Activated naive CD4-positive, alpha-beta T cell (primary cell): ENCODE measurements at places on chromosomes 1 and 21.

DNA sequence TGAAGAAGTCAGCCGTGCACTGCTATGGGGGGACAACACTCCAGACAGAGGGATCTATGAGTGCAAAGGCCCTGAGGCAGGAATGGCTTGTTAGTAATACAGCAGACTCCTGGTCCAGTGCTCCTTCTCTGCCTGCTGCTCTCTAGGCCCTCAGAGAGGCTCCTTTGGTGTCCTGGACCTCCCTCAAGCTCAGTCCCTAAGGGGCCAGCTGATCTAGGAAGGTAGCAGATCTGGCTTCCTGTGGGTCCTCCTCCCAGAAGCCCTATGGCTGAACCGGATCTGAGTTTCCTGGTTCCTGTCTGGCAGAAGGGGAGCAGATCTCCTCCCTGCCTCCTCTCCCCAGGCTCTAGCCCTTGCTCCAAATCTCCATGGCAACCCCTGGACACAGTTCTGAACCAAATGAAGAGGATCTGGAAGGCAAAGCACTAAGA lies at the start of gene LDLRAD2:
Gene LDLRAD2 (plus strand): TSS at position 391 of the 431 bp plus-strand sequence. CDS start 187 bp downstream, outside the sequence.
- DNase-seq = no peak

DNA sequence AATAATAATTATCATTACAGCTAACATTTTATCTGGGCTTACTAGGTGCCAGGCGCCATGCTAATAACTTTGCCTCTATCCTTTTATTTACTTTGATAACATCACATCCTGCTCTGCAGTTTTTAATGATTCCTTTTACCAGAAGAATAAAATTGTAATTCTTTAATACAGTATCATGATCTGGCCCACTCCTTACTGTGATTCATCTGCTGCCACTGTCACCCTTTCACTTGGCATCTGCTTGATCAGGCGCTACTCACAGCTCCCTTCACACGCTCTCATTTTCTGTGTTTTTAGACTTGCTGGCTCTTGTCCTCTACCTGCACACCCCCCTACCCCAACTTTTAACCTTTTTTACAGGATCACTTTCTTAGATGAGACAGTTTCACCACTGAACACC lies 167.5 kb downstream of the NTMT2 start:
- no peak for DNase-seq

DNA sequence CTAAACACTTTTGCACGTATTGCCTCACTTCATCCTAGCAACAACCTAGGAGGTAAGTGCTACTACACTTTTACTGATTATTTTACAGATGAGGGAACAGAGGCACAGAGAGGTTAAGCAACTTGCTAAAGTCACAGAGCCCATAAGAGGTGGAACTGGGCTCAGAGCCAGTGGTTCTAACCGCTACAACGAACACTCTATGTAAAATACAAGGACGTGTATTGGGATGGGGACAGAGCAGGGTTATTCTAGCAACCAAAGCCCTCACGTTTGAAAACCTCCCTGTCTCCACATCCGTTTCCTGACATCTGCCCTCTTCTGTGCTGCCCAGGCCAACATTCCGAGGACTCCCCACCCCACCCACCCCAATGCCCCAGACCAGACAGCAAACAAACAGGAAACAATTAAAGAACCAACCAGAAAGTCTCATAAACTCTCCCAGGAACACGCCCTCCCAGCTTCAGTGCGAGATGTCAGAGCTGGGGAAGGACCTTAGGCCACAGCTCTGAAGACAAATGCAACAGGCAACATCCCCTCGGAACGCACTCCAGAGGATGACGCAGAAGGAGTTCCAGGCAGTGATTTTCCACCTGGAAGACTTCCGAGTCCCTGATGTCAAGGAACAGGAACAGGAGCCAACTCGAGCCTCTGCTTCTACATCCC lies 41.1 kb downstream of the GLIS1 start:
- DNase-seq = no peak

DNA sequence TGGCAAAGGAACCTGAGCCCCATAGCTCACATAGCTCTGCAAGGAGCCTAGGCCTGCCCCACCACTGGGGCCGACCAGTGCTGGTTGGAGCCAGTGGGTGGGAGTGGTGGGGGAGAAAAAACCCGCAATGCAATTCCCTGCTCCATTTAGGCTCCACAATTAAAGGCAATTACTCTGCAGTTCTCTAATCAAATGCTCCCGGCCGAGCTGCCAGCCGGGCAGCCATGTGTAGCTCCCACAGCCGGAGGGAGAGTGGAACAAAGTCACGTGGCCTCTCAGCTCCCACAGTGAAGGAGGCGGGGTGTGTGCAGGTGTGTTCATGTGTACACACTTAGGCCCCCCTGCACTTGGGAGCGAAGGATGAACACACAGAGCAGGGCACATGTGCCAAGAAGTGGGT lies 81.6 kb downstream of the KIRREL1 start:
- no peak for DNase-seq

DNA sequence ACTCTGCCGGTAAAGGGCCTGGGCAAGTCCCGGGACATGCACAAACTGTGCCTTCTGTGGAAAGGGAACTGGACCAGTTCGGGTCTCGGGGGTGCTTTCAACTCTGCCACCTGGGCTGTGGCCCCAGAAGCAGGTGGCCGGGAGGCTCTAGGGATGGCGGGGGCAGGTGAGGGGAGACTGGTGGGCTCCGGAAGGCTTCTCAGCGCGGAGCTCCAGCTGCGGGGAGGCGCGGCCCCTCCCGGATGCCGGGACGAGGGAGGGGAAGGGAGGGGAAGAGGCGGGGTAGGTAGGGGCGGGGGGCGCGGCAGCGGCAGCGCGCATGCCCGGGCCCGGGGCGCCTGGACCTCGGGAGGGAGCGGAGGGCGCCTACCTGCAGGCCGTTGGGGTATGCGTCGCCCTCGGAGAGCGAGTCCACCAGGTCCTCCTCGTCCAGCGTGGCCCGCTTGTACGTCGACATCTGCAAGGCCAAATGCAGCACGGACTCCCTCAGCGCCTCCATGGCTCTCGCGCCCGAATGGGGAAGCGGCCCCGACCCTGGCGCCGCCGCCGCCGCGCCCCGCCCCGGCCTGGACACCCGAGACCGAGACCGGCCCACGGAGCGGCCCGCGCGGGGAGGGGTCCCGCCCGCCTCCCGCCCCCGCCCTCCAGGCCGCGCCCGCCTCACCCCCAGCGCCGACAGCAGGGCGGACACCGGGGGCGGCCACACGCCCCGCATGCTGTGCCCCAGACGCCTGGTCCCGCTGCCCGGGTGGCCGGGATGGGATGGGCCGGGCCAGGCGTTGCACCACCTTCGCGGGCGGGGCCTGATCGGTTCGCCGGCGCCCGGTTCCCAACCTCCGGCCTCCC lies at the start of gene ECE1:
Gene ECE1 (minus strand): TSS at position 764 of the 846 bp plus-strand sequence. CDS start 49 bp downstream, at position 715.
- DNase-seq = no peak

- no peak for DNase-seq
Observed at GRCh38 chr1:217712925-217713597, 81.9 kb downstream of the SPATA17 start.

DNA sequence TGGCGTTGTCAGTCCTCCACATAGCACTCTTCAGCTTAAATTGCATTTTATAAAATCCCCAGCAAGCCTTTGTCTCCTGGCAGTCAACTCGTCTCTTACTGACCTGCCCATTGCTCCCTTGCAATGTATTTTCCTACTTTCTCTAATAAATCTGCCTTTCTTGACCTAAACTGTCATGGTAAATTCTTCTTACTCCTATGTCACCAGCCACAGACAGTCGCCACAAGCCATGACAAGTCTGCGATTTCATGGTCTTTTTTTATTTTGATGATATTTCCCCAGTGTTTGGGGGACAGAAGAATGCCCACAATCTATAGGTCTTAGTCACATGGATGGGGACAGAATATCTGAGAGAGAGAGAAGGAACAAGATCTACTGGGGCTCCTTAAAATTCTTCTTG lies 8.4 kb downstream of the IFNAR2 start:
- no peak for DNase-seq

DNA sequence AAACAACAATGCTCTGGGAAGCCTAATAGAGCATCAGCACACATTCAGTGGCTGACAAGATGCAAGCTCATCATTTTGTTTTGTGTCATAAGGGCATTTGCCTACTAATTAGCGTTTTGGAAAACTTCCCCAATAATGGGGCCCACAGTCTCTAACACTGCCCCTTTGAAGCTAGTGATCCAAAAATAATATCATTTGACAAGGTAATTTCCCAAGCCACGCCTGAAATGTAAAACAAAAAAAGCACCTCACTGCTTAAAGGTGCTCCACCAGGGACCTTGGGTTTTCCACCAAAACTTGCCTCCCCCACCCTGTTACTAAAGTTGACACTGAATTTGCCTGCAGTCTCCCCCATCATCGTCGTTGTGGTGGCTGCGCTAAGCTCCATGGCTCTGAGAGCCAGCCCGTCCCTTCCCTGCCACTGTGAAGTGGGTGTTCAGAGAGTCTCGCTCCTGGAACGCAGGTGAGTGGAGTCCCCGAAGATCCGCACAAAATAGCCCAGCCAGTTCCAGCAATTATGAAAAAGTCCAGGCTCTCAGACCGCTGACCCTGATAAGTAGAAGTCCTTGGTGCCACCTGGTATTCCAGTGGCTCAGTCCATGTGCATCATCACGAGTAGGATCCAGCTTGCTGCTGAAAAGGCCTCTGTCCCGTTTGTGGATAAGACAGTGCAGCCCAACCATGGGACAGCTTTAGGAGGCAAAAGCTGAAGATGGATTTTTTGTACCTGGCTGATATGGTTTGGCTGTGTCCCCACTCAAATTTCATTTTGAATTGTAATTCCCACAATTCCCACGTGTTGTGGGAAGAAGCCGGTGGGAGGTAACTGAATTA lies 52.2 kb downstream of the RAB3GAP2 start:
- no peak for DNase-seq

- DNase-seq = no peak
Observed at GRCh38 chr1:179169616-179170467, 59.6 kb downstream of the ABL2 start.

DNA sequence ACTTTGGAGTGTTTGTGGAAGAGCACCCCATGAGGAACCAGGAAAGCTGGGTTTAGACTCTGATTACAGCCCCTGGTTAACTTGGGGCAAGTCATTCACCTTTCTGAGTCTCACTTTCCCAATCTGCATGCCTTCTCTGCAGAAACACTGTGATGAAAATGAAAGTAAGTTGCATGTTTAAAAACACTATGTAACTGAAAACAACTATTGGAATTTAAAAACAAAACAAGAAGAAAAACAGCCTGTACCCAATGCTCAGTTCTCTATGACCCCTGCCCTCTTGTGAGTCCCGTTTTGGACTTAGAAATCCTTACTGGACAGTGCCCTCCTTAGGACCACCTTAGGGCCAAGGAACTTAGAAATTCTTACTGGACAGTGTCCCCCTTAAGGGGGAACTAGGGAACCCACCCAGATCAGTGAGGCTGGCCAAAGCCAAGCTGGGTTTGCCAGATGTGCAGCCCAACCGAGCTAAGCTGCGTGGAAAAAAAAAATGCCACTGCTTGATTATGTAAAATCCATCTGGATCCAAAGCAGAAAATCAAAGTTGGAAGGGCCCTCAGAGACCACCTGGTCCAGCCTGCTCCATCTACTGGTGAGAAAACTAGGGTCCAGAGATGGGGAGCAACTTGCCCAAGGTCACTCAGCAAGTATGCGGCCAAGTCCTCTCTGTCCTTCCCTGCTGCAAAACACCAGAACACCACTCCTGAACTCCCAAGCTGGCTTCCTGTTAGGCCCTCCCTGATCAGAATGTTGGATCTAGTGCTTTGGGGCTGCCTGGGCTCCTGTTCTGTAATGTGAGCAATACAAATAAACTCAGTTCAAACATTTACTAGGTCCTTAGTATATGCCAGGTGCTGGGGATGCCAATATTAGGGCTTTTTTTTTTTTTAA lies 77.7 kb downstream of the MRPL37 start:
- no peak for DNase-seq

- no peak for DNase-seq
Observed at GRCh38 chr1:118483245-118484006, 298.4 kb upstream of the SPAG17 start.

DNA sequence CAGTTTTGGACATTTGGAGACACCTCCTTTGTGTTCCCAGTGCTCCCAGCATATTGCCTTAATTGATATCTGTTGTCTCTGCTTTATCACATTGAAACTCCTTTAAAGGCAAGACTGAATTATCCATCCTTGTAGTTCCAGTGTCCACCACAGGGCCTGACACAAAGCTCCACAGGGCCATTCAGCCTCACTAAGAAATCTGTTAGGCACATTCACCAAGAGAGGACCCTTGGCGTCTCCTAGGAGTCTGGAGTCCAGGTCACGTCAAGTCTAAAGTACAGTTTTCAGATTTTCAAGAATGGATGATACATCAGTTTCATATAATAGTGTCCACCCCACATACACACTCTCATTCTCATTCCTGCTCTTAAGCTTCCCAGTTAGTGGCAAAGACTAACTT lies 4.8 kb downstream of the ACP6 start:
- DNase-seq = no peak

- DNase-seq = no peak
Observed at GRCh38 chr1:214717351-214717750, 114.4 kb downstream of the CENPF start.

GRCh38 chr21:44551340-44551961 lies at the start of gene KRTAP10-2:
Gene KRTAP10-2 (minus strand): TSS chr21:44551505. CDS start chr21:44551458, 47 bp downstream.
- DNase-seq = no peak

GRCh38 chr1:86067626-86068025 lies 88.9 kb downstream of the COL24A1 start:
- DNase-seq = no peak

GRCh38 chr1:9031484-9032259 lies 5.4 kb upstream of the SLC2A7 start:
- no peak for DNase-seq

- no peak for DNase-seq
Observed at GRCh38 chr1:231527586-231528171, 790 bp upstream of the TSNAX start.

DNA sequence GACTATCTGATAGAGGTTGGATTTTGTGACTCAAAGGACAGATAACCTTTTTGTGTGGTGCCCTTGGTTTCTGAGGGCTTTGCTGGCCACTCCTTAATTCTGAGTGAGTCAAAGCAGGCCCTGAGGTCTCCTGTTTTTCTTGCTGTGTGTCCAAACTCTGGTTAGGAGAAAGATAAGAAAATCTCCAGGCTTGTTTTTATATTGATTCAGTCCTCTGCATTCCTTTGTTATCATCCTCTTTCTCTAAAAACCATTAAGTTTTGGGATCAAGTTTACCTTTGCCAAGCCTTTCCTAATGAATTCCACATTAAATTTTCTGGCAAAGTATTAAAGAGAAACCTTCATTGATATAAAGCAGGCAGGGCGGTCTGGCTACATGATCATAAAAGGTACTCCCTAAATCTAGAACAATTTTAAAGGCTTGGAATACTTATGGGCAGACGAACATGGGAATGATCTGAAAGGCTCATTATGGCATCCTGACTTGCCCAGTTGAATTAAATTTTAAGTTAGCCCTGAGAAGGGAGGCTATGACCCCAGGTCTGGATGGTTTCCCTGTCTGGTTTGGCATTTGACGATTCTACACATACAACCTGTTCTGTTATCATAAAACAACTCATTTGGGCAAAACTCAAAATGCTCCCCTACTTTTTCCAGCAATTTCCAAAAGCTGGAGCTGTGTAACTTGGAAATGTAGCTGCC lies 20.8 kb downstream of the ZBTB8B start:
- no peak for DNase-seq

GRCh38 chr1:108699375-108700332 lies 7.5 kb downstream of the PRPF38B start:
- DNase-seq = no peak

GRCh38 chr1:172146141-172146850 lies 274.2 kb upstream of the C1orf105 start:
- DNase-seq = no peak
